ENCODE measurements at places on chromosomes 5 and 9.

DNA sequence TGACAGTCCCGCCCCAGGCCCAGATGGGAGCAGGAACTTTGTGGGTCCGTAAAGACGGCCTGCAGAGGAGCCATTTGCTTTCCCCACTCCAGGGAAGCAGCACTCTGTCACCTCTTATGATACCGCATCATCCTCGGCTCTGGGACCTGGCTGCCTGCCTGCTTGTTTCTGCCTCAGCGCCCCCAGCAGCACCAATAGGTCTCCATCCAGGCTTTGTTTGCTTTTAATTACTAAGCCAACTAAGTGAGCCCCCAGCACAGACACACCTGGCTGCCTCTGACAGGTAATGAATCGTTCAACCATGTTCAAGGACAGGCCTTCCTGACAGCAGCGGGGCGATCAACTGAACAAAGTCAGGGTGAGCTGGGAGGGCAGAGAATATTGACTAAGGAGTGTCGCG lies 141.4 kb downstream of the C5orf15 start:
- DNase-seq = peak; percentile 35

- DNase-seq = no peak
Observed at GRCh38 chr5:50963971-50964745, 297.7 kb downstream of the PARP8 start.

DNA sequence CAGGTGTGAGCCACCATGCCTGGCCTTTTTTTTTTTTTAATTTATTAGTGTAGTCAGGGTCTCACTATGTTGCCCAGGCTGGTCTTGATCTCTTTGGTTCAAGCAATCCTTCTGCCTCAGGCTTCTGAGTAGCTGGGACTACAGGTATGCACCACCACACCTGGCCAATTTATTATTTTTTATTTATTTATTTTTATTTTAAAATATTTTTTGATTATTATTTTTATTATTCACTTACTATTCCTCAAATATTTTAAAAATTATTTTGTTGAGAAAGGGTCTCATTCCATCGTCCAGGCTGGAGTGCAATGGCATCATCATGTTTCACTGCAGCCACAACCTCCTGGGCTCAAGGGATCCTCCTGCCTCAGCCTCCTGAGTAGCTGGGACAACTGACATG lies 49.7 kb upstream of the CHD1 start:
- no peak for DNase-seq

DNA sequence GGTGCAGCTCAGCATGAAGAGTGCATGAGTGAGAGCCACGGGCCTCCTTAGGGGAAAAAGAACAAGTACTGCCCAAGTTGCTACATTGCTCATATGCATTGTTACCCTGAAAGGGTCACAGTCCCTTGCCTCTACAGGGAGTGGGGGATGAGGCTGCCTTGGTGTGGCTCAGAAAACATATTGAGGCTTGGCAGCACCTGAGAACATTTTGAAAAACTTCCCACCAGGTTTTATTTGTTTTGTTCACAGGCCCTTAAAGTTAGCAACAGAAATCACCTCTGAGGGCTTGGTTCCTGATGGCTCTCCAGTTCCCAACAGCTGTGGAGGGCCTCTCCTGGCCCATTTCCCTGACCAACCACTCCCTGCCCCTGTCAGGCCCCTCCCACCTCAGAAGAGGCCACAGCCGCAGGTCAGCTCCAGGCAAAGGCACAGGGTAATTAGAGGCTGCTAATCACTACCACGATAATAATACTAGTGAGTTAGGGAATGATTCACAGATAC lies 90.7 kb upstream of the ADRA1B start:
- DNase-seq = no peak

GRCh38 chr9:120829650-120830049 lies 13.1 kb downstream of the PSMD5 start:
- DNase-seq = no peak

GRCh38 chr5:171429543-171429910 lies 10.1 kb downstream of the FGF18 start:
- DNase-seq = no peak

- no peak for DNase-seq
Observed at GRCh38 chr9:72524820-72525540, 3.6 kb downstream of the TMC1 start.

DNA sequence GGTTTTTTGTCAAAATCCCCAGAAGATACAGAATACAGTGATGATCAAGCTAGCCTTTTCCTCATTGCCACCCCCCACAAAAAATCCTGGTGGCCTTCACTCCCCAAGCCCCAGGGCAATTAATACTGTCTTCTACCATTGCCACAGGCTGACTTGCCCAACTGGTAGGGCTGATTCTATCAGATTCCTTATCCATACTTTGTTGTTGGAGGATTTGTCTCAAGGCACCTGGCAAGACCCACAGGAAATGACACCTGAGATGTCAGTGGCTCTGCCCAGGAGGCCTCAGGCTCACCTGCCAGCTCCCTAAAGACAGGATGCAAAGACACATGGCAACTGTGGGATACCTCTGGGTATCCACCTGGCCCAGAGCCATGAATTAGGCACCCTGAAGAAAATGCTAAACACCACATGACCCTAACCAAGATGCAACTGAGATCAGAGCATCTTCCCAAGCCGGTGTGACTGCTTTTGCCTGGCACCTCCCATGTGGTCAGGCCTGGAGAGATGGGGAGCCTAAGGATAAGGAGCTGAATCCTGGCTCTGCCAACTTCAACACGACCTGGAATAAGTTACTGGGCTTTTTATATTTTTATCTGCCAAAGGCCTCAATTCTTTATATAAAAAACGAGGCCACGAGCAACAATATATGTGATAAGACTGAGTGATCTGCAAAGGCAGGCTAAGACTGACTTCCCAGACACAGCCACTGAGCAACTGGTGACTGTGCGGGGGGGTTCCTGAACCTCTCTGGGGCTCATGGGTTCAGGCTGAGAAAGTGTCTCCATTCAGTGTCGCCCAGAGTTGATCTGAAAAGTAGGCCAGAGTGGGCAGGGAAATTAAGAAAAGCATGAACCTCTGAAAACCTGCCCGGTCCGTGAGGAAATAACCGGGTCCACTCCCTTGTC lies 944 bp downstream of the ATOX1 start:
- DNase-seq = no peak

DNA sequence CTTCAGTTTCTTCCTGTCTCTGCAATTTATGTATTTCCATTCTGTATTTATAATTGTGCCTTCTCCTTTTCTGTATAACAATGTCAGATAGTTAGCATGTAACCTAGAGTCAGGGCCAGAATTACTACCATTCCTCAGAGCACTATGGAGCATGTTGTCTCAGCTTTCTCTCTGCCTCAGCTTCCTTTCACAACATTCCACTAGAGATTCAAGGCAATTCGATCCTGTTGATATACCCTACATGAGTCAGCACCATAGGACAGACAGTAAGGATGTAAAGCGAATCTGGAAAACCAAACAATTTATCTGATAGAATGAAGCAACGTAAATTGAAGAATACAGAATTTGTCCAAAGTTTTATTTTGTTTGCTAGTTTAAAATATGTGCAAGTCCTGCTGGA lies 728.3 kb upstream of the SEMA6A start:
- DNase-seq = no peak
